ENCODE measurements at places on chromosomes 2 and 18.

DNA sequence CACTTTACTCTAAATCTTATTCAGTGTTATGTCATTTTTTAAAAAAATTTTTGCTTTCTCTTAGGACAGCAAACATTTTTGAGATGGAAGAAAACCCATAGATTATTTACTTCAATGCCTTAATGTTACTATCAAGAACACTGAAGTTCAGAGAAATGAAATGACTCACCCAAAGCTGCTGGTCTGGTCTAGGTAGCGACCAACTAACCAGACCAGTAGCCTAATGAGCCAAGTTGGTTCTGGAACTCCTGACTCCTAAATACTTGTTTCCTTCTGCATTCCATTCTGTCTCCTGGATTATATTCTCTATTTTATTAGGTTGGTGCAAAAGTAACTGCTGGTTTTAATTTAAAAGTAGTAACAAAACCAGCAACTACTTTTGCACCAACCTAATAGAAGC, 35.4 kb downstream of the SLC8A1 start:
- DNase-seq: no peak

GRCh38 chr2:236967499-236967783, 118.2 kb upstream of the COPS8 start:
- DNase-seq: no peak

- no peak for DNase-seq
These were observed 204.1 kb upstream of the VRK2 start for GRCh38 chr2:57842531-57842930.

GRCh38 chr18:9354256-9354655, 19.7 kb downstream of the TWSG1 start:
- no peak for DNase-seq

DNA sequence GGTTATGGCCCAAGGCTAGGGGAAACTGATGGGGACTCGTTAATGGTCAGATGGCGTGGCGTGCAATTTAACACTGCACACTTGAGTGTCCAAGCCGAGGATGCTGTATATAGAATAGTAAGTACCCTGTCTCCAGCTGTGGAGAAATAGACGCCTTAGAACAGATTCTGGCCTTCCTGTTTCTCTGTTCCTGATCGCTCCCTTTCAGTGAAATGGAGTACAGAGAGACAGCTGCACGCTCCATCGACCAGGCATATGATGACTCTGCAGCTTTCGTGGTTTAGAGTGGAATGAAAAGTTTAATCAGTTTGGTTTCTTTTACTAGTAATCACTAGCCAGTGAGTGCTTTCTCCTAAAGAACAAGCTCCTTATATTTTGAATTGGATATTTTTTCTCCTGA, 213.4 kb downstream of the NEDD4L start:
- no peak for DNase-seq

DNA sequence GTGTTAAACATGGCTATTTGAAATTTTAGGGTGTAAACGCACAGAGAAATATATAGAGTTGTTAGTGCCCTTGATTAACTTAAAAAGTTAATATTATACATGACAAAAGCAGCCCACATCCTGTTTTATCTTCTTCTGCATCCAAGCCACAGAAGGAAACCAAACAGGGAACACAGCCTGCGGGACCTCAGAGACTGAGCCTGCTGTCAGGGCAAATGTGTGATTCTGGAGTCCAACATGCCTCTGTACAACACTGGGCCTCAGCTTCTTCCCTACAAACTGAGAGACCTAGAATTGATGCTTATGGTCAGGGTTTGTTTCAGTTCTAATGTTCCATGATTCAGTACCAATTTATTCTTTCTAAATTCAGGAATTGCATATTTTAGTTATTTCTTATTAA, 404.7 kb downstream of the FBXO15 start:
- no peak for DNase-seq

- no peak for DNase-seq
These were observed 154.6 kb downstream of the THADA start for GRCh38 chr2:43441195-43441594.

DNA sequence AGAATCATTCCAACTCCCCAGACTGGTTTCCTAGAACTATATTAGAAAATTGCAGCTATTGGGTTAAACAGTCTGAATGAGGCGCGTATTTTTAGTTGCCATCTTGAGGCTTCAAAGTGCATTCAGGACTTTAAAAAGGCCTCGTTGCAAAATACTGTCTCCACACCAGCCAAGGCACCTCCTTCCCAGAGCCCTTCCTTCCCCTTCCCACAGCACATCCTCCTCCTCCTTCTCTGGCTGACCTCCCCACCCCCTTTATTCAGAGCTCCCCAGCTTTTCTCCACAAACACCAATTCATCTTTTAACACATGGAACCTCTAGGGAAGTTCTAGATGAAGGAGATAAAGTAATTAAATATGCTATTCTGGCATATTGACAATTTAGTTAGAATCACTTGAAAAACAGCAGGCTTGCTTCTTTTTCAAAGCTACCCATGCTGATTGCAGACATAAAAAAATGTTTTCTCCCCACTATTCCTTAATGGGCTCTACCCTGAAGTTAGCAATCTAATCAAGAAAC, 90.3 kb downstream of the RTP5 start:
- DNase-seq: no peak

- no peak for DNase-seq
These were observed 29.2 kb upstream of the STK17B start for GRCh38 chr2:196200557-196200956.

DNA sequence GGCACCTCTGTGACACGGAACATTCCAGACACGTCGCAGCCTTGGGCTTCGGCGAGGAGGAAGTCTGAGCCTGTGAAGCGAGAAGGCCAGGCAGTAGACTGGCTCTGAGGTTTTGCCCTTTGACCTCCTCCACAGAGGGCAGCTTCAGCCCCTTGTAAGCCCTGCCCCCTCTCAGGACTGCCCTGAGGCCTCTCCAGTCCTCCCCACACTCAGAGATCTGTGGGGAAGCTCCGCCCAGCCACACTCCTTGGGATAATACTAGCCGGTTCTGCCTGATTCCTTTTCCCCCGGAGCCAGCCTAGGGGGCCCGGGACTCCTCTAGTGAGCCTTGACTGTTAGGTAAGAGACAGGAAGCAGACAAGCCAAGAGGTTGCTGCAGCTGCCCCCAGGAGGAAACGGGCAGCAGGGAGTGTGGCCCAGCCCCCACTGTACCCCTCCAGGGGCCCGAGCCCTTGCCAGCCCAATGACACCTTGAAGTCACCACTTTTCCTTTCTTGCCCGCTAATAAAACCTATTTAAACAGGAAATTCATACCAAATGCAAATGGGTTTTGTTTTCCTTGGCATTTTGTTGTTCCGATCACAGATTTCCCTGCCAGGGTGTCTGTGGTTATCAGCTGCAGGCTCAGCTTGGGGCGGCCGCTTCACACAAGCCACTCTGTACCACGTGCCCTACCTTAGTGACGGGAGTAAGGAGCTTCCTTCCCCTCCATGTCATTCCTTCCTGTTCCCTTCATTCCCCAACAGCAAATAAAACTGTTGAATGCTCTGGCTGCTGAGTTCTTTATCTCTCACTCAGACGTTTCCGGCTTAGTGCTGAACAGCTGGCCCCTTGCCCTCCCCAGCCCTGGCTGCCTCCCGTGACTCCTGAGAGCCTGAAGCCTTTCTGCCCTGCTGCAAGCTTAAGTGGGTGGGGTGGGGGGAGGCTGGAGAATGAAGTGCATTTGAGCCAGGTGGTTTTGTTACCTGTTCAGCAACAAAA, 124.7 kb downstream of the CABLES1 start:
- DNase-seq: no peak

DNA sequence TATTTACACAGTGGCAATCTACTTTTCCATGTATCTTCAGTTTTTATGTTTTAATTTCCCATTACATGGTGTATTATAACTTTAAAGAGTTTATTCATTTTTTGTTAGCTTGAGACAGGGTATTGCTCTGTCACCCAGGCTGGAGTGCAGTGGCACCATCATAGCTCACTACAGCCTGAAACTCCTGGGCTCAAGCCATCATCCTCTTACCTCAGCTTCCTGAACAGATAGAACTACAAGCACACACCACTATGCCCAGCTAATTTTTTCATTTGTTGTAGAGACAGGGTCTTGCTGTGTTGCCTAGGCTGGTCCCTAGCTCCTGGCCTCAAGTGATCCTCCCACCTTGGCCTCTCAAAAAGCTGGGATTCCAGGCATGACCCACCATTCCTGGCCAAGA, 66.8 kb downstream of the COA5 start:
- no peak for DNase-seq

DNA sequence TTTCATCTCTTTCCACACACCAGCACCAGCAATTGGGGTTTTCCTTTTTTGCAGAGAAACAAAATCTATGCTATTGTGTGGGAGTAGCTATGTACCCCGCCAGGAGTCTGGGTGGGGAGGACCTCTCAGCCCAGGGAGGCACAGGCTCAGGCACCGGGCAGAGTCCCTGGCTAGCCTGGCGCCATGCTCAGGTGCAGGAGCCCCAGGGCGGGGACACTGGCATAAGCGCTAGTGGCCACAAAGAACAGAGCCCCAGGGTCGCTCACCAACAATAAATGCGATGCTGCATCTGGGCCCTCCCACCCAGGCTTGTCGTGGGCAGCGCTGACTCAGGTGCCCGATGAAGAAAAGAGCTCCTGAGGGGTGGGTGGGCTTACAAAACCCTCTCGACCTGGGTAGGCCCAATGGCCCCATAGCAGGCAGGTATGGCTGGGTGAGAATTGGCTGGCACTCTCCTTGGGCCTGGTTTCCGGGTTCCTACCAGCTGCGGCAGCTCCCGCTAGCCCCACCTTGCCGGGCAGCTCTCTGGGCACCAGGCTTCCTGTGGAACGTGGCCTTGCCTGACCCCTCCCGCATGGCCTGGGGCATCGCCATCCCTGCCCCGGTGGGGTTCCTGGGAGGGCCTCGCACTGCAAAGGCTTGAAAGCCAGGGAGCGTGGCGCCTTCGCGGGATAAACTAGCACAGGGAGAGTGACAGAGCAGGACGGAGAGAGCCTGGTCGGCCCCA, 31.8 kb upstream of the COL6A3 start:
- DNase-seq: no peak

GRCh38 chr2:199064201-199064600, 393.5 kb downstream of the SATB2 start:
- no peak for DNase-seq

GRCh38 chr2:56049233-56049845, 125.8 kb upstream of the EFEMP1 start:
- DNase-seq: no peak

DNA sequence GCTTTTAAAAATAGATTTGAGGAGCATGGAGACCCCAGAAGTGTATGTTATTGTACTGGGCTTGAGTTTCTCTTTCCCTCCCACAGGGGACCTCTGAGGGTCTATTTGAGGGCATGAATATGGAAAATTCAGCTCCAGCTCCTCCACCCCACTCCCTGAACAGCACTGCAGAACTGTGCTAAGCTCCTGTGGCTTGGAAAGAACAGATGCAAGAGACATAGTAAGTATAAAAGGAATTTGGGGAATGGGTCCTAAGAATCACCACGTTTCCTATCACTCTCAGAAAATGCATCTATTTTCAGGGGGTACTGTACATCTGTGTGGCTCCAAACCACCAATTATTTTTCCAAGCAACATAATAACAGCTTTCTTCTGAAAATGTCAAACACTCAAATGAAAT, 416.1 kb downstream of the ZNF521 start:
- no peak for DNase-seq

DNA sequence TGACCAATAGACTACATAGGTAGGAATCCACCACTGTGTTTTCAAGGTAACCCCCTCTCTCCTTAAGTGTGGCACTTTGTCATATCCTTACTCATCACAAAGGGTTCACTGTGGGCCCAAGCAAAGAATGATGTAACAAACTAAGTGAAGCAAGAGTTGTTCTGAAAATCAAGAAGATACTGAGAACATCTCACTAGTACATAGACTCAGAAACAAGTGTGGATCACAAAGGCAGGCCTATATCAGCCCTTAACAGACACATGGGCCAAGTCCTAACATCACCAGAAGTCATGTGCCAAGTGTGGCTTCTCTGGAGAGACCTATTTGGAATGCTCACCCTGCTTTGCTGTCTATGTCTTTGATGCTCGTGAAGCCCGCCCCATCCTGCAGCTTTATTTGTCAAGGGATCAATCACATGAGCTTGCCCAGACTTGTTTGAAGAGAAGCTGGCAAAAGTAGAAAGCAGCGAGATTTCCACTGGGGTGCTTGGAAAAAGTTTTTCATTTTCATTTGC, 131.2 kb upstream of the TTC39C start:
- DNase-seq: no peak

DNA sequence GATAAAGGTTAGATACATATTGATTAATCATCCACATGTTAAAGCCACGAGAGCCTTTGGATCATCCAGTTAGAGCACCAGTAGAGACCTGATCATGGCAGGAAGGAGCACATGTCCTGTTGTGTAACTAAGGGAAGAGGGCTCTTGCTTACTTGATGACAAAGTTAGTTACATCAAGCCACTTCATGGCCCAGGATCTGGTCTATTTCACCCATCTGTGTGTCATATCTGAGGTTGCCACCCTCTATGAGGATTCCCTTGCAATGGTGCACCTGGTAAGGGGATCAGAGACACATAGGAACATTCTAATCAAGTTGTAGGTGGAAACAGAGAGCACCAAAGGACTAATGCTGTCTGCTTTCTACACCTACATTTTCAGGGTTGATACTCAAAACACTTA, 6.7 kb downstream of the ANKAR start:
- DNase-seq: no peak

DNA sequence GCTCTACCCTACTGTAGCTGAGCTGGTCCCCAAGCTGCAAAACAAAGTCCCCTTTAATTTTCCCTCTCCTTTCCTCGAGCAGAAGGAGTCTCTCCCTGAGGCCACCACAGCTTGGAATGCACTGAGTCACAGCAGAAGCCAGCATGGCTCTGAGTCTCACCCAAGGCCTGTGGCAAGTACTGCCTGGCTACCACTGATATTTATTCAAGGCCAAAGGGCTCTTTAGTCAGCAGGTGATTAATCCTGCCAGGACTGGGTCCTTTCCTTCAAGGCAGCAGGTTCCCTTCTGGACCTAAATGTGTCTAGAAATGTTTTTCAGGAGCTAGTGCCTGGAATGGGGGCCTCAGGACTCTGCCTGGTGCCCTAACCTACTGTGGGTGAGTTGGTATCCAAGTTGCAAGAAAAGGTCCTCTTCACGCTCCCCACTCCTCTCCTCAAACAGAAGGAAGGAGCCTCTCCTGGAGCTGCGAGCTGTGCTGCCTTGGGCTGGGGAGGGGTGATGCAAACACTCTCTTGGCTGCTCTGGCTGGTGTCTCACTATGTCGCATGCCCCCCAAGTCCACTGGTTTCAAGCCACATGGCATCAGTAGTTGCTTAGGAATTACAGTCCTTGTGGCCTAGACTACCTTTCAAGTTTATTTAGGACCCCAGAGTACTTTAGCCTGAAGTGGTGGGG, 53.4 kb downstream of the CD28 start:
- DNase-seq: no peak

DNA sequence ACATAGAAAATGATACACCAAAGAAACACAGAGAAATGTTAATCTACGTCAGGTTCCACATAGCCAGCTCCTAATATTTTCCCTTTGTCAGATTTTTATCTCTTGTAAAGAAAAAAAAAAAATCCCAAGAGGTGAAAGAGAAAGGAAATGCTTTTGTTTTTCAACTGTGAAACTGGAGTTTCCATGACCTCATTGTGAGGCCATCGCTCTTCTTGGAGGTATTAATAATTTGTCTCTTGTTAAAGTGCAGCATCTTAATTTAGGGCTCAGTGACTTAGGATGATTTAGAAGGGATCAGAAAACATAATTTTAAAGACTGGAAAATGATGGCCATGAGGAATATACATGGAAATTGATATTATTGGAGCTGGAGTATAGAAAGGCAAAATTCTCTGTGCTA, 21.7 kb downstream of the ARHGAP28 start:
- no peak for DNase-seq

All from activated CD8-positive, alpha-beta memory T cell treated with anti-CD3 and anti-CD28 coated beads for 1 hour (primary cell).